ENCODE measurements at places on chromosomes 1 and 21.

DNA sequence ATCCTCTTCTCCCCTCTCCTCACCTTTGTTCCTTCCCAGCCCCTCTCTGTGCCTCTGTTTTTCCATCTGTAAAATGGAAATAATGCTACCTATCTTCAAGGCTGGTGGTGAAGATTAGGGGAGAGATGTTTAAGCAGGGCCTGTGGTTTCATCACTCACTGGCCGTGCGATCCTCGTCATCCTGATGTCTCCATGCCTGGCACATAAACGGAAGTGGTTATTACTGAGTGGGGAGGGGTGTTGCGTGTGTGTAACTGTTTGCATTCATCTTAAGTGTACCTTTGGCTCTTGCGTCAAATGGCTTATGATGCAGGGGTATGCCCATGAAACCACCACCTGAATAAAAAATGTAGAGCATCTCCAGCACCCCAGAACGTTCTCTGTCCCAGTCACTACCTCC is 17.2 kb upstream of the C1QA start:
- no peak for DNase-seq

- no peak for DNase-seq
These were observed 4.2 kb upstream of the SHISAL2A start for GRCh38 chr1:52628614-52629324.

- no peak for DNase-seq
These were observed 10.1 kb downstream of the GLIS1 start for GRCh38 chr1:53728702-53729455.

GRCh38 chr1:65267683-65268082 is 41.7 kb upstream of the DNAJC6 start:
- DNase-seq = no peak

DNA sequence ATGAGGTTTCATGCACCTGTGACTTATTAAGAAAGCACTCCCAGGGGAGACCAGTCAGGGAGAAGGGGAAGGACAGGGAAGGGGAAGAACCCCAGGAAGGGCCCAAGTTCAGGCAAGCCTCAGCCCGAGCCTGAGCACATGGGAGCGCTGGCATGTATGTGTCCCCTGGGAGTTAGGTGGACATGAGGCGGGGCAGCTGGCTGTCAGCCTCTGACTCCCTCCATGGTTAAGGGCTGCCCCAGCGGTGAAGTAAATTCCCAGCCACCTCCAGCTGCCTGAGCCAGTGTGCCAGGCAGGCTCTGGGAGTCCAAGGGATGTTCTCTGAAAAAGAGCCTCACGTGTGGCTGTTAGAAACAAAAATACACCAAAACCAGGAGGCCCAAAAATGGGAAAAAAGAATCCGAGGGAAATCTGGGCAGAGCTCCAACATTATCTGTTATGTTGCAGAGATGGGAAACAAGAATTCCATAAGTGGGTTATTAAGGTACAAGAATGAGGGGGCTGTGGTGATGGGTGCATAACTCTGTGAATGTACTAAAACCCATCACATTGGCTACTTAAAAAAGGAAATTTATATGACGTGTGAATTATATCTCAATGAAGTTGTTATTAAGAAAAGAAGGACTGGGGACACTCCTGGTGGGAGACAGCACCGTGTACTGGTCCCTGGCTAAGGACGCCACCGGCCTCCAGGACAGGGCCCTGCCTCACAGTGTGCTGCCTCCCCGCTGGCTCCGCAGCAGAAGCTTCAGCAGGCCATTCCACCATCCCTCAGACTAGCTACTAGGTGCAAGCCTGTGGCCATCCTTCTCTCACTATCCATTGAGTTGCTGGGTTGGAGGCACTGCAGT is 18.7 kb downstream of the DMRTB1 start:
- no peak for DNase-seq

DNA sequence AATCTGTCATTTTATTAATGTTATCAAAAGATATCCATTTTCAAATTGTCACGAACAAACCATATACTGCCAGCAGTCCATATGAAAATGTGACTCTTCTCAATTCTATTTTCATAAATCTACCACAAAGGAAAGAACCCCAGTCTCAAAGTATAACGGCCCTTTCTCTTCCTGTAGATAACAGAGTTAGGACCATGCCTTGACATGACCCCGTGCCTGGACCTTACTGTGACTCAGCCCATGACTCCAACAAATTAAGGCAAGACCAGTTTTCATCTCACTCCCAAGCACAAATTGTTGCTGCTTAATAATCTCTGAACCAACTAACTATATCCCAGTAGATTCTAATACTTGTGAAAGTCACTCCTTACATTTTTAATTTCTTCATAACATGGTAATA is 124.4 kb upstream of the NFIA start:
- DNase-seq = no peak

DNA sequence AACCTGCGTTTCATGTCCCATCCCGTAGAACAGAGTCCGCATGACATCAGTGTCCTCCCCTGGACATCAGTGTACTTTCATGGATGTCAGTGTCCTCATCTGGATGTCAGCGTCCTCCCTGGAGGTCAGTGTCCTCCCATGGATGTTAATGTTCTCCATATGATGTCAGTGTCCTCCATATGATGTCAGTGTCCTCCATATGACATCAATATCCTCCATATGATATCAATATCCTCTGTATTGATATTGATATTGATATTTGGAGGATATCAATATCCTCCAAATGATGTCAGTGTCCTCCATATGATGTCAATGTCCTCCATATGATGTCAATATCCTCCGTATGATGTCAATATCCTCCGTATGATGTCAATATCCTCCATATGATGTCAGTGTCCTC is 284.9 kb downstream of the AJAP1 start:
- DNase-seq = peak; percentile 1

- DNase-seq = no peak
These were observed 364.5 kb upstream of the CAMK1G start for GRCh38 chr1:209218981-209219380.

- DNase-seq = no peak
These were observed 355.0 kb upstream of the ESRRG start for GRCh38 chr1:217078078-217078690.

DNA sequence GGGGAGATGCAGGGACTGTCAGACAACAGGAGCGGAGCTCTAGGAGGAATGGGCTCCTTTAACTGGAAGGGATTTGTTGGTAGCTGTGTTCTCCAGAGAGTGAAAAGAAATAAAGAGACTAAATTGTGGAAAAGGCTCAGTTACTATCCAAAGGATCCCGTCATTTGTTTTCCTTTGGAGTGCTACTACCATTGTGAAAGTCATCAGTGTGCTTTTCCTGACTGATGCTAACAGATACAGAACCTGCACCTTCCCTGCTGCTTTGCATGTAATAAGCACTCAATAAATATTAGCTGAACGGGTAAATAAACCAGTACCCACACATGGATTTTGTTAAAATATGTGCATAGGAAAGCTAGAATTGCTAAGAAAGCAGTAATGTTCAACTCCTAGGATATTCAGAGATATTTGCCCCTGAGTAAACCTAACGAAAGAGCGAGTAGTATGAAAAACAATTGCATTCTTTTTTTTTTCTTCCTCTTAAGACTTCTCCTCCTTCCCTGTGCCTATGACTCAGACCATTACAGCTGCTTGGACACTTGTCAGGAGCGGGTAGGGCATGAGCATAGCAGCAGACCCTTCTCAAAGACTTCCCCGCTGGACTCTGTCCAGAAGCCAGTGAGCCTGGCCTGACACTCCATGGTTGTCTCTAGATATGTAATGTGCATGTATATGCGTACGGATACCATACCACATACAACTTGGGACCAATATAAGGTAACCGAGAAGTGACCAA is 41.7 kb downstream of the PTGFRN start:
- no peak for DNase-seq

DNA sequence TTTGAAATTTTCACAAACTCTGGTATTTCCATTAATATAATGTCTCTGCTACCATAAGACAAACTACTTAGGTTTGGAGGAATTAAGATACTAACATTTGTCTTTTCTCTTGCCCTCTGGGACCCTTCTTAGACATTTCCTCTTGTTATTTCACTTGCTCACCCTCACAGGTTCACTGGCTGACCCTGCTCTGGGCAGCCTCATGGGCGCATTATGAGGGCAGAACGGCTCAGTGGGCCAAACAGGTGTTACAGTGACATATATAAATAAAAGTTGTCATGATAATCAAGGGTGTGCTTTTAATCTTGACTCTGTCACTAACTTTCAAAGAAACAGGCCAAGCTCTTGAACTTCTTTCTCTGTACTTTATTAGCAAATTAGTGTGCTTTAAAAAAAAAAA is 46.5 kb downstream of the ZNHIT6 start:
- DNase-seq = no peak

GRCh38 chr1:59177756-59178155 is 119.1 kb upstream of the FGGY start:
- DNase-seq = no peak

GRCh38 chr1:61588736-61589672 is 135.9 kb downstream of the TM2D1 start:
- peak; percentile 53 for DNase-seq

GRCh38 chr1:161825831-161826230 is 59.7 kb downstream of the ATF6 start:
- DNase-seq = no peak

- DNase-seq = no peak
These were observed 154.0 kb downstream of the RHOU start for GRCh38 chr1:228889289-228889688.

- DNase-seq = no peak
These were observed 20.1 kb upstream of the PSMB2 start for GRCh38 chr1:35661474-35661795.

DNA sequence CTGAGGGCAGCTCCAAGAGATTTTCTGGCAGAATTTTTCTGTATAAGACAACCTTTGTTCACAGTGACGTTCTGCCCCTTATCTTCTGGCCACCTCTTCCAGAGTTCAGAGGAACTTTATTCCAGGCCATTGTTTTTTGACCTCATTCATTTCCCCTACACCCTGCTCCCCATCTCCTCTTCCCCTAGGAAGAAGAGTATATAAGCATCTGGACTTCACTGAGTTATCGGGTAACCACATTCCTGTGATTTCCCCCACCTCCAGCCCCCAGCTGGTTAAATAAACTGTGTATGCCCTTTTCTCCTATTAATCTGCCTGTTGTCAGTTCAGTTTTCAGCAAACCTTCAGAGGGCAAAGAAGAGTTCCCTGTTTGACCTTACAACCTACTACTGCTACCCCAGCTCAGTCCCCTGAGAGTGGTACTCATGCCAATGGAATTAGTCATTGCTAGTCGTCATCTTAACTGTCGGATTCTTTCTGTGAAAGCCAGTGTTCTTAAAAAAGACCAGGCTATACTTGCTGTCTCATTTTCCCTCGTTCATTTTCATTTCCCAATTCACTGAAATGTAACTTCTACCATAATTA is 14.3 kb upstream of the ALG14 start:
- DNase-seq = no peak

DNA sequence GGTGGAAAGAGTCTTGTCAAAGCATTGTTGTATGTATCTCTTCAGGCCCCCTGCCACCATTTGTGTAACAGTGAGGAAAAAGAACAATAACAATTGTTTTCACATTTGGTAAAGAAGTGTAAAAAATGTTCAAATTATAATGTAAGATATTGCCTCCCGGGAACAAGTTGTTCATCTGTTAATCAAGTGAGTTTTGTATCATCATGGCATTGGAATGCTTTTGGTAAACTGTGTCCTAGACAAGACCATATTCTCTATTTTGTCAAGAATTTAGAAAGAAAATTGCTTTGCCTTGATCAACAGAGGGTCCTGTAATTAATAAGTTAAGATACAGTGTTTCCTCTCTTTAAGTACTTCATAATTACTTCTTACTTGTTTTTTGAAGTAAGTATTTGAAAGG is 692.0 kb upstream of the NR5A2 start:
- no peak for DNase-seq

Data from SK-N-MC (cell line).